ENCODE measurements at places on chromosomes 5 and 9. TPM values are rescaled to one million over a fixed set of nuclear protein-coding genes. Genes with fewer than 3 reads are reported as not detected.

The PSD2 gene
- not detected for total RNA-seq

The IL3 gene
- total RNA-seq: not detected

The SLC38A9 gene
- total RNA-seq: 175 TPM

The SLC25A2 gene
- total RNA-seq: 2.4 TPM

DNA sequence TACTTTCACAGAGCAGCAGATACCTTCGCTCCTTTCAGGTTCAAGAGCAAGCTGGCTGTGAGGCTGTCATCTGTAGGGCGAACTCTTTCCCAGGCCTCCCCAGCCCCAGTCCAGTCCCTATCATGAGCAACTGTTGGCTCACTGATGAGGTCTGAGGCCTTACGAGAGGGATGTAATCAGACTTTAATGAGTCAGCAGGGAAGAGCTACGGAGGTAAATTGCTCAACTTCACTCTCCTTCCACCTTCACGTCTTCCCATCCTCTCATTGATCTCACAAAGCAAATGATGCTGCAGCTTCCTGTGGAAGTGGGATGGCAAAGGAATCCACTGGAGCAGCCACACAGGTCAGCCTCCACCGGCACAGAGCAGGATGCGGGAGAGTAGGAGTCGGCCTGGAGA, 130.7 kb upstream of the TBCA start:
- no peak for DNase-seq

GRCh38 chr5:65086234-65086890, 317.6 kb downstream of the CWC27 start:
- no peak for DNase-seq

DNA sequence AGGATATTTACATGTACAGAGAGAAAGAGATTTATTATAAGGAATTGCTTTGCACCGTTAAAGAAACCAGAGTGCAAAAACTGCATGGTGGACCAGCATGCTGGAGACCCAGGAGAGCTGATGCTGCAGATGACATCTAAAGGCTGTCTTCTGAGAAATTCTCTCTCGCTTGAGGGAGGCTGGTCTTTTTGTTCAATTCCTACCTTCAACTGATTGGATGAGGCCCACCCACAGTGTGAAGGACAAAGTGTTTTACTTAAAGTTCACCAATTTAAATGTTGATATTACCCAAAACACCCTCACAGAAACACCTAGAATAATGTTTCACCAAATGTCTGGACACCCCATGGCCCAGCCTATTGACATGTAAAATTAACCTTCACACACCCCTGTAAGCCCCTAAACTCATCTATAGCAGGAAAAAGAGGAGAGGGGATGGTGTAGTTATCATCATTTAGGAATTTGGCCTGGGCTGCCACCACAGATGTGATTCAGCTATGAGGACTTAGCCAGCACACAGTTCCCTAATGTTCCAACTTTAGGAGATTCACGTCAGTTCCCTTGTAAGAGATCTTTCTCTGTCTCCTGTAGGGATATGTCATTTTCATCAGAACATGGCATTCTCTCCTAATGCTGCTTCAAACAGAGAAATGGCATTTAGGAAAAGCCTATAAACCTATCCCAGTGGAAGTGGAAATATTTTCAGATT, 358.2 kb upstream of the TLE4 start:
- DNase-seq: no peak

- no peak for DNase-seq
Observed at GRCh38 chr5:118722122-118723020, 266.0 kb downstream of the DTWD2 start.

DNA sequence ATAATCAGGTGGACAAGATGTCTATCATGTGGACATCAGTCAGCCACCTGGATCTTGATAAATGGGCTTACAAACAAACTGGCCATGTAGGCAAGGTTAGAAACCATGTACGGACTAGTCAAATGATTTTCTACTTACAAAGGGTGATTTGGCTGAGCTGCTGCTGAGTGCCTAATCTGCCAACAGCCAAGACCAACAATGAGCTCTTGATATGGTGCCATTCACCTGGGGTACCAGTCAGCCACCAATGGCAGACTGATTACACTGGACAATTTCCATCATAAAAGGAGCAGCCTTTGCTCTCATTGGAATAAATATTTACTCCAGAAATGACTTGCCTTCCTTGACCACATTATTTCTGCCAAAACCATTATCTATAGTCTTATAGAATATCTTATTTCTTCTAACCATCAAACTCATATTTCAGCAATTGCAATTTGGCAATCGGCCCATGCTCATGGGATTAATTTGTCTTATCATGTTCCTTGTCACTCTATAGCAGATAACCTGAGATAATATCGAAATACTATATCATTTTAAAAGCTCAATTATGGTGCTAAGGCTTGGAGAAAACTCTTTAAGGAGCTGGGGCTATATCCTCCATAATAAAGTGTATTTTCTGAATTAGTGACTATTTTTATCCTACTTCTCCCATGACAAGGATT, 135.1 kb downstream of the SLC25A46 start:
- no peak for DNase-seq

DNA sequence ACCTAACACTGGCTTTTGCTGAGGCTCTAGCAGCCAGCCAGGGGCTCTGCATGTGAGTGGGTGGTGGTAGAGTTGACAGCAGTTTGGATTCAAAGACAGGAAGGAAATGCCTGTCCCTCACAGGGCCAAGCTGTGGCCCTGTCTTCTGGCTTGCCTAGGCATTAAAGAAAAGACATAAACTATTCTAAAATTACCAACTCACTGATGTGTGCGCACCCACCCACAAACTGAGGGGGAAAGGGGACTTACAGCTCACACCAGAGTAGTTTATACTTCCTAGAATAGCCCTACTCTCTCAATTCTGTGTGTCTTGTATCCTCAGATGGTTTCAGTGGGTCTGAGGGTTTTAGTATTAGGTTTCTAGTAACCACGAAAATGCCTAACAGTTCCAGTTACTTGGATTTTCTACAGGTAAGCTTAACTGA, 18.3 kb upstream of the IL13 start:
- no peak for DNase-seq

GRCh38 chr5:6354848-6355247, 23.5 kb downstream of the MED10 start:
- no peak for DNase-seq

DNA sequence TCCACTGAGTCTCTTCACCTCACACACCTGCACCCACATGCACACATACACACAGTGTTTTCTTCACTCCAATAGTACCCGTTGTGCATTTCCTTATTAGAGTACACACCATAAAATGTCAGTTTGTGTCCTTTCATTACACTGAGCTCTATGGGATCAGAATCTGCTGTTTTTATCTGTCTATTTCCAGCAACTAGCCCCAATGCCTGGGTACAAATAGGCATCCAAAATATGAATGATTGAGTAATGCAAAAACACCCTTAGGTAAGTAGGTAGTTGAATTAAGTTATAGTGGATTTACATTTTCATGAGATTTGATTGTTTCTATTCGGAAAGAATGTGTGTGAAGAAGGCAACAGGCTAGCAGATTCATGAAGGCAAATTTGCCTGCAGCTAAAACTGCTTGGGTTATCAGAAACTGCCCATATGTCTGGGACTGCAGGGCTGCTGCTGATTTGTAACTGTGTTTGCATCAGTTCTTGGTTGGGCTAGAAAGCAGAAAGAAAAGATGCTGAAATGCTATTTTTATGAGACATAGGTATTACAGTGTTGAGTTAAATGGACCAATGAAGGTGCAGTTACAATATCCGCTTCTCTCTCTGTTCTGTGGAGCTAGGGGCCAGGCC, 26.9 kb downstream of the PPP3R2 start:
- DNase-seq: no peak

DNA sequence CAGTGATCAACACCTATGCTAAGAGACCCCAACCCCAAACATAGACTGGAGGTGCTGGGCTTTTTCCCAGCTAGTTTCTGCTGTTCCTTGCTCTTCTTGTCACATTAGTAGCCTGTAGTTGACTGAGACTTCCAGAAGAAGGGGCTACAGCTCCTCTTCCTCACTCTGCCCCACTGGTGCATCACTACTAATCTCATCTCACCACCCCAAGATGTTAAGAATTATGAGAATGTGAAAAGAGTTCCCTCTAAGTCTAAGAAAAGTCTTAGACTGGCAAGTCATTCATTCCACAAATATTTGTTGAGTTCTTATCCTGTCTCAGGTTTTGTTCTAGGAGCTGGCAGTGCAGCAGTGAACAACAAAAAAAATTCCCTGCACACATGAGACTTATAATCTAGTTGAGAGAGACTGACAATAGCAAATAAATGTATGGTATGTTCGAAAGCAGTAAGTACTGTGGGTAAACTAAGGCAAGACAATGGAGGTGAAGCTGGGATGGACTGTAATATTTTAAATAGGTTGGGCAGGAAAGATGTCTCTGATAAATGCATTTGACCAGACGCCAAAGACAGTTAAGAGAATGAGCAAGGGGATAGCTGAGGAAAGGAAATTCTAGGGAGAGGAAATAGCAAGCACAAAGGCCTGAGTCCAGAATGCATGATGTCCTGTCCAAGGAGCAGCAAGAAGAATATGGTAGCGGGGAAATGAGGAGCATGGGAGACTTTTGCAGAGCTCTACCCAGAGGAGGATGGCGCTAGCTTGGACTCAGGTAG, 92.3 kb downstream of the PTCD2 start:
- DNase-seq: no peak

DNA sequence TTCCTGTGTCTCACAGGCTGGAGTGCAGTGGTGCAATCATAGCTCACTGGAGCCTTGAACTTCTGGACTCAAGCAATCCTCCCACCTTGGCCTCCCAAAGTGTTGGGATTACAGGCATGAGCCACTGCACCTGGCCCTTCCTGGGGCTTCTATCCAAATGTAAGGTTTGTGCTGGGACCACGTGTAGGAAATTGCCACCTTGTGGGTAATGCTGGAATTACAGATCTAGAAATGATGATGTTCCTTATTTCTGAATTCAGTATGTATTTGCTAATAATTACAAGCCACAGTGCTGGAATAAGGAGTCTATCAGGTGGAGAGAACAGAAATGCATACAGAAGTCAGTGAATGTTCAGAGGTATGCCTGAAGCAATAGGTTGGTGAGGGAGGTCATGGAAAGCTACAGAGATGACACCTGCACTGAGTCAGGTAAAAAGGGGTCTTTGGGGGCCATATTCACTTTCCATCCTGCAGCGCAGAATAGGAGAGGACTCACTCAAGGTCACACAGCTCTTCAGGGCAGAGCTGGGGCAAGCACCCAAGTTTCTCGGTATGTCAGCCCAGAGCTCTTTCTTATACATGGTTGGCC, 8.8 kb upstream of the IGFBPL1 start:
- no peak for DNase-seq

DNA sequence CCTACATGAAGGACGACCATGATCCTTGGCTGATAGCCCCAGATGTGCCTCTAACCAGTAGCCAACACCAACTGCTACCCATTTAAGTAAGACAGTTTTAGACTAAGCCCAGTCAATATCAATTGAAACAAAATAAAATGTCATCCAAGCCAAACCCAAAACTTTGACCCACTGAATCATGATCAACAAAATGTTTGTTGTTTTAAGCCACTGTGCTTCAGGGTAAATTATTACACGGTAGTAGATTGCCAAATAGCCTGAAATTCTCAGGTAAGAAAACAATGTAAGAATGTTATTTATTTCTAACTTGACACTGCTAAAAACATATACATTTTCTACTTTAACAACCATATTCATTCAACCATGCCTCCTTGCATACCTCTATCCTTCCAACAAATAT, 105.5 kb upstream of the PAPPA start:
- DNase-seq: no peak

DNA sequence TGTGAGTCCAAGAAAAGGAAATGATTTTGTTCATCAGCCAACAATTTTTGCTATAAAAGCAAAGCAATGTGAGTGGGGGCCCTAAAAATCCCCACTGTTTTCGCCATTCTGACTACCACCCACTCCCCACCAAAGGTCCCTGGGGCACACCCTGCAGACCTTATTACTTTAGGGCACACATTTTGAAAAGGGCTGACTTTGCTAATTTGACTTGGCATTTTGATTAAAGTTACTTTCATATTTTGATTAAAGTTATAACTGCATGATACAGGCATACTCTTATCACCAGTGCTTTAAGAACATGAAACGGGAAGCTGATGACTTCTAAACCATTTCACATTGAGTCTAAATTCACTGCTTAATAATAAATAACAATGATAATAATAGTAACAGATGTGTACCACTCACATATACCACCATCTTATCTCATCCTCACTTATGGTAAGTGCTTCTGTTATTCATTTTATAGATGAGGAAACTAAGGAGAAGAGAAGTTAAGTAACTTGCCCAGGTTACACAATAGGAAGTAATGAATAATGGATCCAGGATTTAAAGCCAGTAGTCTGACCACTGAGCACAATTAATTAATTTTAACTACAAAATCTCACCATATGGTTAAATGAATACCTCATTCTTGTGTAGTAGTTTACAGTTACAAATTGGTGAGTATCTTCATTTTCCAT, 25.4 kb upstream of the NR3C1 start:
- DNase-seq: no peak

GRCh38 chr9:127805620-127806019, 2.9 kb downstream of the FPGS start:
- DNase-seq: no peak

DNA sequence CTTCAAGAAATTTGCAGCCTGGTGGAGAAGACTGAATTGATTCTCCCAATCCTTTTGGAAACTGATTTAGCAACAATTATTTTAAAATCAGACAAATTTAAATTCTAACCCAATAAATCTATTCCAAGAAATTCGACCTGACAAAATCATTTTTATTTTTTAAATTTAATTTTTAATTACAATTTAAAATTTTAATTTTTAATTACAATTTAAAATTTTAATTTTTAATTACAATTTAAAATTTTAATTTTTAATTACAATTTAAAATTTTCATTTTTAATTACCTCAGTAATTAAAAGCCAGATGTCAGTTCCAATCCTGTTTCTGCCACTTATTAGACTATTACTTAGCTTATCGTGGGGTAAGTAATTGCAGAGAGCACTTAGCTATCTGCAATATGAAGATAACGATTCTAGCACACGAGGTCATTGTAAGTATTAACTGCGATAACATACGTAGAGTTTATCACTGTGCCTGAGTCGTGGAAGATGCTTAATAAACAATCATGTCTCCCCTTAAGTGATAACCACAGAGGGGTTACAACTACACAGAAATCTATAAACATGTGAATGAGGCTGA, 346.4 kb upstream of the SLC24A2 start:
- DNase-seq: no peak

- no peak for DNase-seq
Observed at GRCh38 chr9:17970277-17970676, 391.4 kb downstream of the SH3GL2 start.

Data from uterus (tissue), 4 donors.